ENCODE measurements at places on chromosomes 3 and 15. TPM values are rescaled to one million over a fixed set of nuclear protein-coding genes. Genes with fewer than 3 reads are reported as not detected.

Gene CAV3
- not detected for total RNA-seq

Gene ISL2
- not detected for total RNA-seq

Gene CCNB2
- 11.1 TPM for total RNA-seq

Gene CPN2
- total RNA-seq, result not detected

Gene TMCO5A
- not detected for total RNA-seq

Gene PLIN1
- 0.33 TPM for total RNA-seq

All from smooth muscle cell of the pulmonary artery (primary cell).